Activated T-helper 17 cell treated with anti-CD3 and anti-CD28 coated beads, Interleukin-2, amount 50 U/mL, for 72 hours (primary cell): ENCODE measurements at places on chromosomes 2 and 18. TPM values are rescaled to one million over a fixed set of nuclear protein-coding genes. Genes with fewer than 3 reads are reported as not detected.

GRCh38 chr18:74498712-74499627, 2.8 kb downstream of the CNDP2 start:
- peak; percentile 70 for ATAC-seq

GRCh38 chr2:43169099-43169945, 57.1 kb downstream of the ZFP36L2 start:
- ATAC-seq: peak; percentile 27

GRCh38 chr2:181992776-181993175, 7.1 kb downstream of the PPP1R1C start:
- ATAC-seq: peak; percentile 39

- ATAC-seq: no peak
These were observed 50.4 kb downstream of the MALT1 start for GRCh38 chr18:58721566-58722239.

Gene CD8B2
- total RNA-seq: 0.15 TPM

Gene ALPP
- 0.19 TPM for total RNA-seq

Gene NCKAP5
- not detected for total RNA-seq

- ATAC-seq: no peak
These were observed 187.5 kb upstream of the CRIM1 start for GRCh38 chr2:36168115-36168514.

DNA sequence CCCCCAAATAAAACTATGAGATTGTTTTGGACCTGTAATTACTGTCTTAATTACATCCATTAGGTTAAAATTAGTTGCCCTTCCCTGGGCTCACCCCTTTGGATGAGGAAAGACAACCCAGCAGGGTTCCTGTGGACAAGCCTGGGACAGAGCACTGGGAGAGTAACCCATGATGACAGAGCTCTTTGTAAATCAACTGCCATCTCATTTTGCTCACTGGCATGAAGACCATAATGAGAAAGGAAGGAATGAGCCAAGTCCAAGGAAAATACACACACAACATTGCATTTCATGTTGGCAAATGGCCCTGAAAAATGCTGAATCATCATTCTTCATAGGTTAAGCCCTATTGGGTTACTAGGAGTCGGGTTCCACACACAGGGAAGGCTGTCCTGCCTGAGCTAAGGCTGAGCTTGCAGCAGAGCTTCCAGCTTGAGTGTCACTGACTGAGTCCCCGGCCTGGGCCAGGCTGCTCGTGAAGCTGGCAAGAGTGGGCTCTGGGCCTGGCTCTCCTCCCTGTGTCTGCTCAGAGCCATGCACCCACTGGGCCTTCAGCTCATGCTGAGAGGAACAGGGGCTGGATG, 94.1 kb upstream of the ACAA2 start:
- no peak for ATAC-seq

DNA sequence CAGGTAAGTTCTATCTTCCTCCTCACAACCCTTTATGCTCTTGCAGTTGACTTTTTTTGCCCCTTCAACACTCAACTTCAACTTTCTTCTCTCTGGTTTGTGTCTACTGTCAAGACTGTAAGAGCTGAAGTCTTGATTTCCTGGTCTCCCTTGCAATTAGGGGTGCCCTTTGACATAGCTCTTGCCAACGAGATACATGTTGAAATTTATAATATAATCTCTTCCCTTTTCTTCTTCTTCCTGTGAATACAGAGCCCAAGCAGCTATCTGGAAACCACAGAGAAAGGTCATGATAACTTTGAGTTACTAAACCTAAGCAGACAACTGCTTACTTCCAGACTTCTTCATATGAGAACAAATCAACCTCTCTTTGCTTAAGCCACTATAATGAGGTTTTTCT, 163.5 kb downstream of the MC4R start:
- ATAC-seq: no peak

Gene TFPI
- 0.13 TPM for total RNA-seq

Gene NOSTRIN
- not detected for total RNA-seq

DNA sequence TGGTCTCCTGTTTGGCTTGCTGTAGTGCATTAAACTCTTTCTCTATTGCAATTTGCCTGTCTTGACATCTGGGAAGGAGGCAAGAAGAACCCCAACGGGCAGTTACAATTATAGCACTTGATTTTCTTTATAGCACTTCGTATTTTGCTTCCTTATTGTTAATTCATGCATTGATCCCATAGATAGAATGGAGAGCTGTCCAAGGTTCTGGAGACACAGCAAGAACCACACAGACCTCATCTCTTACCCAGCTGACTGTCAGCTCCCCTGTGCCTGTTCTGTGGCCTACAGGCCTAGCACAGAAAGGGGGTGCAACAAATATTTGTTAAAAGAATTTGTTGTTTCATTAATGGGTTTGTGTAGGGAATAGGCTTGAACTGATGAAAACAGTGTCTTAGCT, 194.3 kb downstream of the GALNT1 start:
- ATAC-seq: no peak

Gene PROM2
- 0.91 TPM for total RNA-seq

- ATAC-seq: no peak
These were observed 177.9 kb downstream of the PAX3 start for GRCh38 chr2:222120933-222121332.

- ATAC-seq: no peak
These were observed 21.2 kb downstream of the SNED1 start for GRCh38 chr2:241019441-241020139.

Gene CFAP65
- total RNA-seq: not detected
